ENCODE measurements at places on chromosomes 5 and 9. TPM values are rescaled to one million over a fixed set of nuclear protein-coding genes. Genes with fewer than 3 reads are reported as not detected.

DNA sequence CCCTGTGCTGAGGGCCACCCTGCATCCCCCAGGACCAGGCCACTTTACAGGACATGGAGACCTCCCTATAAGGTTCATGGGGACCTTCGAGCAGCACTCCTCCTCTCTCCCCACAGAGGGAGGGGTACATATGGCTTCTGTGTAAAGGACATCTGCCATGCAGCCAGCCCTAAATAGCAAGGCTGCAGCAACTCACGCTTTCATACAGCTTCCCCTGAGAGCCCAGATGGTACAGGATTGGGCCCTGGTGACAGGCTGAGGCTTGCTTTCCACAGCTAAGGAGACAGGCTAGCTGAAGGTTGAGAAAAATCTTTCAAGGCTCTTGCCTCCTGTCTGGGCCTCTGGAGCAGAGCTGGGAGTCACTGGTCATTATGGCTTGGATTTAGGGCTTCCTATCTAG is 147.0 kb upstream of the ZNF366 start:
- H3K36me3 ChIP-seq: no peaks in the 10 kb centered on the region
- H3K4me1 ChIP-seq: peaks cover 11% of the 10 kb centered on the region

DNA sequence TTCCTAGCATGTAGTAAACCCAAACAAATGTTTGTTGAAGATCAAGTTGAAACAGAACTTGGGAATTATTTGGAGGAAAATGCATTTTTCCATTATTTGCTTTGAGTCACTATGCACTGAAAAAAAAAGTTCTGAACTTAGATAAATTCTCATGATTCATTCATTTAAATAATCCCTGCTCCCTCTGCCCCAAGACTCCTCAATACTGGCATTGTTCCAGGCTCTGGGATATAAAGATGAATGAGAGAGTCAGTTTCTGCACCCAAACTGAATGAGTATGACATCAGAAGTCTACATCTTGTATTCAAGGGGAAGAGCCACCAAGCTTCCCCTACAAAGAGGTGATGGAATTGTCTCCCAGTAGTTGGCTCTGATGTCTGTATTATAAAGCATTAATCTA is 123.9 kb downstream of the SEC61B start:
- DNase-seq: no peak
- H3K36me3 ChIP-seq: no peaks in the 10 kb centered on the region
- peaks cover 9% of the 10 kb centered on the region for H3K4me1 ChIP-seq
- no peak overlapping the region for H3K27ac ChIP-seq
- H3K4me3 ChIP-seq: no peak overlapping the region
- H3K27me3 ChIP-seq: peaks cover 2% of the 10 kb centered on the region

- no peak overlapping the region for H3K4me3 ChIP-seq
- H3K4me1 ChIP-seq: peaks cover 14% of the 10 kb centered on the region
- no peak overlapping the region for H3K27ac ChIP-seq
- H3K27me3 ChIP-seq: peaks cover 4% of the 10 kb centered on the region
- H3K36me3 ChIP-seq: no peaks in the 10 kb centered on the region
Measured at GRCh38 chr5:35198686-35199085, 31.6 kb downstream of the PRLR start.

DNA sequence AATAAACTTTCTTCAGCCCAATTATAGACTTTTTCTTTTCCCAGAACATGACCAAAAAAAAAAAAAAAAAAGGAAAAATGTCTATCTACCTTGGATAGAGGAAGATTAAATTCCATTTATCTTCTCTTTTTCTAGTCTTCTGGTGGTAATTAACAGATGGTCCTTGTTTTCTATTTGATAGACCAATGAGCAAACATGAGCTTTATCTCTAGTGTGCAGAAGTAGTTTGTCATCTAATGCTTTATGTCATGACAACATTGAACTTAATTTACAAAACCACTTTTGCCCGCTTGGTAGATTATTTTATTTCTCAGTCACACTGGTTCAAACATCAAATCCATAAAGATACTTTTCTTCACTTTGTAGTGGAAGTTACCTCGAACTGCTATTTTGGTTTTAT is 69.5 kb upstream of the ELL2 start:
- no peaks in the 10 kb centered on the region for H3K27me3 ChIP-seq
- no peak for DNase-seq
- no peaks in the 10 kb centered on the region for H3K4me1 ChIP-seq
- H3K36me3 ChIP-seq: no peaks in the 10 kb centered on the region
- no peak overlapping the region for H3K4me3 ChIP-seq

DNA sequence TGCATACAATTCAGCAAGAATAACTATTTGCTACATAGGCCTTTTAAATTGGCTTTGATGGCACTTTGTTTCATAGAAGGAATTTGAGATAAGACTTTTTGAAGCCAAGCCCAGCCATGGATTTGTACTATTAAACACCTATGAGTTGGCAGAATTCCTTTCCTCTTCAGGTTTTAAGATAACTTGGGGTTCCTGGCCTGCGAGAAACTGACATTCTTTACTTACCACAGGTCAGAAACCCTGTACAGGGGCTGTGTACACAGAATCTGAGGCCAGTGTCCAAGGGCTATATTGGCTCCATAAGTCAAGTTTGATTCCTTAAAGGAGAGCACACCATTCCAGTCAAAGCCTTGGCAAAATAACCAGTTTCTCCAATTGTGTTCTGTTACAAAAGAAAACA is 10.8 kb upstream of the BTNL3 start:
- DNase-seq: no peak
- H3K4me1 ChIP-seq: no peaks in the 10 kb centered on the region
- H3K27ac ChIP-seq: no peak overlapping the region
- H3K36me3 ChIP-seq: no peaks in the 10 kb centered on the region

DNA sequence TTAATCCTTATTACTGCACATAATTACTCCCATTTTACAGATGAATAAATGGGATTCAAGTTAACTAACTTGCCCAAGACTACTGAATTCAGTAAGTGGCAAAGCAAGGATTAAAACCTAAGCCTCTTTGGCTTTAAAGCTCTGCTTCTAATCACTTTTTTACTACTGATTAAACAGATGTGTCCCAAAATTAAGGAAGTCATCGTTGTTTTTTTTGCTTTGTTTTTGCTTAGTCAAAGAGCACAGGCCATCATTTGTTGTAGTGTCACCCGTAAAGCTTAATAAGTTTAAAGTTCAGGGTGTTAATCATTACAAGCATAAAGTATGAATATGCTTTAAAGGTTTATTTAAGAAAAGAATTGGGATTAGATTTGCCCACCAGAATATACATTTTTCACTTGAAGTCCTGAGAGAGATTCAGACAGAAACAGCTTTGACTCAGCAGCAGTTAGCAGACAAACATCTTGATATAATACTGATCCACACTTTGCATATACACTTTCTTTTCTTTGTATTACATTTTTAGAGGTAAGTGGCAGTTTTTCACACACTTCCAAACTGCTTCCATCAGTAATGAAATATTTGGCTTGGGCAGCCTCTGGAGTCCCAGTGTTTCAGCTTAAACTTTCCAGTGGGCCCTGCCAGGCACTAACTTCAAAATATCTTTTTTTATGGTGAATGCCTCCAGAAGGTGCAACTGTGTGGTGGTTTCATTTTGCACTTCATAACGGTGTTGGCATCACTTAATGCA is 52.7 kb downstream of the PIK3R1 start:
- no peaks in the 10 kb centered on the region for H3K27me3 ChIP-seq
- no peaks in the 10 kb centered on the region for H3K36me3 ChIP-seq
- H3K4me1 ChIP-seq: peaks cover 9% of the 10 kb centered on the region
- no peak for DNase-seq
- no peak overlapping the region for H3K27ac ChIP-seq

- no peaks in the 10 kb centered on the region for H3K4me1 ChIP-seq
- H3K27ac ChIP-seq: no peak overlapping the region
- H3K36me3 ChIP-seq: peaks cover 5% of the 10 kb centered on the region
- no peak overlapping the region for H3K4me3 ChIP-seq
- DNase-seq: no peak
Measured at GRCh38 chr9:16329671-16330113, 540.8 kb downstream of the BNC2 start.

GRCh38 chr5:98825582-98826375 is 52.3 kb downstream of the RGMB start:
- H3K27ac ChIP-seq: no peak overlapping the region
- H3K4me3 ChIP-seq: no peak overlapping the region
- peaks cover 3% of the 10 kb centered on the region for H3K27me3 ChIP-seq
- H3K36me3 ChIP-seq: no peaks in the 10 kb centered on the region

DNA sequence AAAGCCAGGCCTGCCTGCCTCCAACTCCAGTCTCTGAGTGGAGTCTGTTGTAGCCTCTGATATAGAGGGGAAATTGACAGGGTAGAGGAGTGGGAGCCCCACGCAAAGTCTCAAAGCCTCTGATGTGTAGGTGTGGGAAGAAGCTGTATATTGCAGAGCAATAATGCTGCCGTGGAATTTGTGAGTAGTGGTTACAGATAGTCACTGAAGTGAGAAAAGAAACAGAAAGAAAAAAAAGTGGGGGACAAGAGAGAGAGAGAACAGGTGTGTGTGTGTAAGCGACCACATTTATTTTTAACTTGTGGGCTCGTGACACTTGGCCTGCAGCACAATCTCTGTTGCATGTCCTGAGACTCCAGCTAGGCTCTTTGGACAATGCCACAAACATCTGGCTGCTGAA is 227.8 kb downstream of the NSG2 start:
- no peak overlapping the region for H3K27ac ChIP-seq
- H3K27me3 ChIP-seq: no peaks in the 10 kb centered on the region
- no peak overlapping the region for H3K4me3 ChIP-seq
- no peak for DNase-seq
- no peaks in the 10 kb centered on the region for H3K36me3 ChIP-seq
- H3K4me1 ChIP-seq: no peaks in the 10 kb centered on the region

DNA sequence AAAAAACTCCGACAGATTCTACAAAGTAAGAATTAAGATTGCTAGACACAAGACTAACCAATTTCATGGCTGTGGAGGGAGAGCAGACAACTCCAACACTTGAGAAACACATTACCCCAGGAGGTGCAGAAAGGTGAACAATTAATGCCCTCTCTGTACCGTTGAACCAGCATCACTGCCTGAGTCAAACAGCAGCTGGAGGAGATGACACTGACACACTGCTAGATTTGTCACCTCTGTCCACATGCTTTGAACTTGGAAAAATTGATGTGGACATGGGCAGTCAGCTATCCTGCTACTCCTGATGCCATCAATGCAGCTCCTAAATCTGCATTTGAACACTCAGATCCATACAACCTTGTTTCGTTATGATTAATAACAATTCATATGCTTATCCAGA is 51.7 kb downstream of the GPBP1 start:
- peaks cover 2% of the 10 kb centered on the region for H3K27me3 ChIP-seq
- H3K4me1 ChIP-seq: no peaks in the 10 kb centered on the region
- no peak overlapping the region for H3K4me3 ChIP-seq
- H3K27ac ChIP-seq: no peak overlapping the region
- DNase-seq: no peak
- H3K36me3 ChIP-seq: peaks cover 9% of the 10 kb centered on the region

DNA sequence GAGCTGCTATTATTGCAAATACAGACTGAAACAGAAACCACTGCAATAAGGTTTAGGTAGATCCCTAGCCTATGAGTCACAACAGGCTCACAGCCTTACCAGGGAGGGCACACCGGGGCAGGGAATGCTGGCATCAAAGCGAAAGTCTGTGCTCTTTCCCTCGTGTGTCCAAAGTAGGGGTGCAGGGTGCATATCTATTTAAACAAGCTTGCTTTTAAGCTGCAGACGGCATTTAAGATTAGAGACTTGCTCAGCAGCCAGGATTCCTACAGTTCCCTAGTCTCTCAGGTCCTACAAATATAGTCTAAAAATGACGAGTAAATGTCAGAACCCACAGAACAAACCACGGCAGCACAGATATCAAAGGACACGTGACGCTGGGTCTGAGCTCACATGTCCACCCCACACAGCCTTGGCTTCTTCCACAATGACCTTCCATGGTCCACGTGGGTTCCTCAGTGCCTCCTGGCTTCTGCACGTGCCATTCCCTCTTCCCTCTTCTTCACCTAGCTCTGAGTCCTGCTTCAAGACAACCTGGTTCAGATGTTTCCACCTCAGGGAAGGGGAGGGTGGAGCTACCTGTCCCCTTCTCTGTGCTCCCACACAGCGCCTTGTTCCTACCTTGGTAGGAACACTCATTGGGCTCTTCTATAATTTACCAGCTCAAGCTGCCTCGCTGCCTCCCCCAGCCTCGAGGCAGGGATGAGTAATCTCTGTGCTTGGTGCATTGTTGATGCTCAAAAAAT is 193.2 kb downstream of the MAPKAP1 start:
- peaks cover 2% of the 10 kb centered on the region for H3K27me3 ChIP-seq
- no peak for DNase-seq
- no peaks in the 10 kb centered on the region for H3K4me1 ChIP-seq
- H3K36me3 ChIP-seq: no peaks in the 10 kb centered on the region
- H3K27ac ChIP-seq: no peak overlapping the region

DNA sequence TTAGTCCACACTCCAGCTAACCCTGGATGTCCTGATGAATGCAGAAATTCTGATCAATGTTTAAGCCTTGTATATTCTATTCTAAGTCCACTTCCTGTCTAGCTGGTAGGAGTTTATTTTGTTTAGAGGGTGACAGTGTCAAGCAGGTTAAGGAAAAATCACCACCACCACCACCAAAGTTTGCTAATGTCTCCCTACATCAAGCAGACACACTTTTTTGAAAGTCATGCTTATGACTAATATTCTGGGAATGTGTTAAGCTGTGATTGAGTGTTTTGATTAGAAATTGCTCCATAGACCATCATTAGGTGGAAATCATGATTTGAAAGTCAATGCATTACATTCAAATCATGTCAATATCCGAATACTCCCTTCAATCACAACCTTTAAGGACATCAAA is 1530.1 kb downstream of the MAT2B start:
- H3K27me3 ChIP-seq: no peaks in the 10 kb centered on the region
- no peak for DNase-seq
- no peak overlapping the region for H3K27ac ChIP-seq
- no peaks in the 10 kb centered on the region for H3K36me3 ChIP-seq
- H3K4me3 ChIP-seq: no peak overlapping the region

- H3K4me1 ChIP-seq: no peaks in the 10 kb centered on the region
- H3K36me3 ChIP-seq: no peaks in the 10 kb centered on the region
- H3K4me3 ChIP-seq: no peak overlapping the region
- no peak for DNase-seq
- no peak overlapping the region for H3K27ac ChIP-seq
Measured at GRCh38 chr5:124920909-124921666, 174.6 kb upstream of the ZNF608 start.

- no peak overlapping the region for H3K4me3 ChIP-seq
- H3K27me3 ChIP-seq: peaks cover 1% of the 10 kb centered on the region
- H3K36me3 ChIP-seq: no peaks in the 10 kb centered on the region
- DNase-seq: no peak
- no peak overlapping the region for H3K27ac ChIP-seq
Measured at GRCh38 chr5:137070521-137070920, 428.6 kb downstream of the SPOCK1 start.

ANP32B gene
- 108 TPM for total RNA-seq

SVEP1 gene
- 0.08 TPM for total RNA-seq

PCDHGB2 gene
- total RNA-seq: 11.1 TPM

FLT4 gene
- total RNA-seq: 541 TPM

GZMA gene
- 0.62 TPM for total RNA-seq

LRRC19 gene
- total RNA-seq: not detected

PSD2 gene
- 0.15 TPM for total RNA-seq

MELK gene
- total RNA-seq: 10.6 TPM

AK6 gene
- 27.1 TPM for total RNA-seq

MYOT gene
- total RNA-seq: not detected
